ENCODE measurements at places on chromosomes 16 and 17. TPM values are rescaled to one million over a fixed set of nuclear protein-coding genes. Genes with fewer than 3 reads are reported as not detected.

- no peak for DNase-seq
Observed at GRCh38 chr17:81043725-81044427, 8.9 kb downstream of the BAIAP2 start.

Gene CHST6
- 0.25 TPM for total RNA-seq

DNA sequence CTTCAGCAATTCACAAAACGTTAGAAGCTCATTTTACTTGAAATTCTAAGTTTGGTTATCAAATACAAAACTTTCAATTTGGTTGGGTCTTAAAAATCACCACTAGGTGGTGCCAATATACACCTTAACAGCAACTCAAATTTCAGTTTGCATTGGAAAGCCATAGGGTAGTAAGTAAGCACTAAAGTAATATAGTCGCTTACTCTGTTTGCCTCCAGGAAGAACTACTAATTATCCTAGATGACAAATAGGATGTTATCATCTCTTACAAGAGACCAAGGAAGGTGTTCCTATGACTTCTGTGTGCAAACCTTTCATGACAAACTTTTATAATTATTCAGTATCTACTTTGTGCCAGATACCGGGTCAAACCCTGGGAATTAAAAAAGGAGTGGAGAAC lies 93.3 kb downstream of the MYO1D start:
- DNase-seq: no peak

DNA sequence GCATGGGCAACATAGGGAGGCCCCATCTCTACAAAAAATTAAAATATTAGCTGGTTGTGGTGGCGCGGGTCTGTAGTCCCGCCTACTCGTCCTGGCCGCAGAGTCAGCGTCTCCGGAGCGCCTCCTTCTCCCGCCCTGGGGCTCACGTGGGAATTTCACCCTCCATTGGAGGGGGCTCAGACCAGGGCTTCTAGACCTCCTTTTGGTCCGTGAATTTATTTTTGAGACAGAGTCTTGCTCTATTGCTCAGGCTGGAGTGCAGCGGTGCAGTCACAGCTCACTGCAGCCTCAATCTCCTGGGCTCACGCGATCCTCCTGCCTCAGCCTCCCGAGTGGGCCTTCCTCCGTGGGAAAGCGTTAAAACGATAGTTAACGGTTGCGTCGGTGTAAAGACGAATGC lies 394 bp upstream of the NME4 start:
- no peak for DNase-seq

All from vagina (tissue), 2 donors.